ENCODE measurements at places on chromosomes 7 and 10.

DNA sequence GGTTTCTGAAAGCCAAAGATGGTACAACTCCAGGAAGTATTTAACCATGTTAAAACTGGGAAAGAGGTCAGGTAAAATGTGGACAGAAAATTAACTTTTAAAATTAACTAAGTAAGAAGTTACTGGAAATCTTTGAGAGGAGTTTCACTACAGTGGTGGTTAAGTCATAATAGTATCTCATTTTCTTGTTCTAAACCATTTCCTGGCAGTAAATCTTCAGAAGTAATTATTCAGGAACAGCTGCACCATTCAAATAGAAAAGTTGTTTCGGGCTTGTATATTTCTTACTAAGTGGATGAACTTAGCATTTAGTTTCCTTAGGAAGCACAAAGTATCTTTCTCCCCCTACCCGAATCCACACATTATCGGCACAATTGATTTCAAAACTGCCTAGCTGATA is 27.1 kb downstream of the COPG2 start:
- no peak for DNase-seq

DNA sequence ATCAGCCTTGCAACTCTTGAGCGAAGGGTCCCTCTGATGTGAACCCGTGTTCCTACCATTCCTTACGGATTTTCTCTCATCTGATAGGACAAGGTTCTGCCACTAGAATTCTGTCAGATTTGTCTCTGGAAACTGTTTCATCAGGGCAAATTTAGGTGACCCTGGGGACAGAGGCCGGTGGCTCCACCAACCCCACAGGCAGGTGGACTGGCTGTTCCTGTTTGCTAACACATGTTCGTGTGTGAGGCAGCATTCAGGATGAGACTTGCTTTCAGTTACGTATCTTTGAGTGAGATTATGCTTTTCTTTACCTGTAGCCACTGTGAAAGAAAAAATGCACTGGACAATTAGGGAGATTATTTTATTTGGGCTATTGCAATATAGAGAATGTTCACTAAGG is 449.9 kb downstream of the INHBA start:
- DNase-seq, result no peak

DNA sequence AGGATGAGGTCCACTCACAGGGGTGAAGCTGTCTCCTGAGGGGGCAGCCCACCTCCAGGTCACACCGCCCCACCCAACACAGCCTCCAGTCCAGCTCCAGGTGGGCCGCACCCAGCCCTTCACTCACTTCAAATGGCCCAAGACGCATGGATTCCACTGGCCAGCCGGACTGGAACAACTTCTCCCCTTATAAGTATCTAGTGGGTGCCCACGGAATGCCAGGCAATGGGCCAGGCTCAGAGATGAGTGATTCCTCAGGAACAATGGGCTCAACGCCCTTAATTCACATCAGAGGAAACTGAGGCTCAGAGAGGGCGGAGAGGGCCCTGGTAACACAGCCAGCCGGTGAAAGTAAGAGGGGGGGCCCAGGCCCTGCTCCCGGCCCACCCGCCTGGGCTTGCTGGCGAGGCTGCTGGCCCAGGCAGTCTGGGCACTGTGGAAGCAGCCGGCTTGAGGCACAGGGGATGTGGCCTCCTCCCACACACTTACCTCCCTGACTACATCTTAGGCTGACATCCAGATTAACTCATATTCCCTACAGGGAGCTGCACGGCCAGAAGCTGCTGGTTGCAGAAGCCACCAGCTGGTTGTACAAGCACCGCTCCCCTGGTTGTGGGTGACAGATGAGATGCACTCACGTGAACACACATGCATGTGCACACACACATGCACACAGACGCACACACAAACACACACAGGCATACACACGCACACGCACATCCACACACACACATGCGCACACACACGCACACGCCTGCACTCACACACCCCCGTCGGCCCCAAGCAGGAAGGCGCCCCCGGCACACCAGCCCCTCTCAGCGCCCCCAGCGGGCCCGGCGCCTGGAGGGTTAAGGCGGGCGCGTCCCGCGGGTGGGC is 1.0 kb upstream of the FAM20C start:
- no peak for DNase-seq

GRCh38 chr10:51521605-51522004 is 177.8 kb downstream of the CSTF2T start:
- DNase-seq, result no peak

DNA sequence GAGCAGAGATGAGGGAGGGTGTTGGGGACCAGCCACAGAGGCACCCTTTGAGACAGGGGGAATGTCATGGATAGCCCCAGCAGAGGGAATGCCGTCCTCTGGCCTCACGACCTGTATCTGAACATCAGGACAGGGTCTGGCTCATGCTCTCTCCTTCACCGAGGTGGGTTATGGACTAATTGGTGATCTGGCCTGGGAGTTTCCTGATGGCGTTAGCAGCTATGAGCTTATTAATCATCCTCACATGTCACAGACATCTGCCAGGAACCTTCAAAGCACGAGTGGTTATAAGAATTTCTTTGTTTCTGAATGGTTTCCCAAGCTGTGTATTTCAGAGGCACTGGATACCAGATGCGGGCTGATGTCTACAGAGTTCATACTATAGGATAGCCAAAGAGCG is 6.9 kb downstream of the CPA4 start:
- no peak for DNase-seq

GRCh38 chr7:104961821-104962220 is 52.2 kb upstream of the KMT2E start:
- DNase-seq, result no peak

- DNase-seq, result no peak
Observed at GRCh38 chr10:106506526-106507283, 657.8 kb downstream of the SORCS1 start.

DNA sequence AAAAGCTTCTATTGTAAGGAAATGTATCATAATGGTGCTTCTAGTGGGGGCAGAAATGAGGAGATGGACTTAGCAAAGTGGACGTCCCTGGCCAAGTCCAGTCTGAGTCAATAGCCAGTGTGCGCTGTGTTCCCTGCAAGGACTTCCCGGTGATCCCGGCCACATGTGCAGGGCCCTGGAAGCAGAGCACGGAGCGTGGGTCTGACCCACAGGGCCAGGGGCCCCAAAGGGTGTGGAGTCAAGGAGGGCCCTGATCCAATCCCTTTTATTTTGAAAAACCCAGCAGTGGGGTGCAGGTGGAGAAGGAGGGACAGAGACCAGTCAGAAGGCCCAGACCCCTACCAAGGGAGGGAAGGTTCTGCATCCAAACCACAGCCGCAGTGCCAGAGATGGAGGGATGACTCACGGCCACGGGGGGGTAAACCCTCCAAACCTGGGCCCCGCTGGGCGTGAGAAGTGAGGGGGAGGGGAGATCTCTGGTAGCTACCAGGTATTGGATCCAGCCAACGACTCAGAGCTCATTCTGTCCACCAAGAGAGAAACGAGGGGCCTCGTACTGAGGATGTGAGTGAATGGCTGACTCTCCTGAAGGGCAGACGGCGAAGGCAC is 57.2 kb upstream of the VIPR2 start:
- no peak for DNase-seq

GRCh38 chr7:137073571-137074325 is 205.3 kb downstream of the CHRM2 start:
- no peak for DNase-seq
